BJ (cell line): ENCODE measurements at places on chromosomes 5 and 9.

GRCh38 chr9:80605129-80605528 is 1033.4 kb downstream of the TLE4 start:
- no peak for DNase-seq

DNA sequence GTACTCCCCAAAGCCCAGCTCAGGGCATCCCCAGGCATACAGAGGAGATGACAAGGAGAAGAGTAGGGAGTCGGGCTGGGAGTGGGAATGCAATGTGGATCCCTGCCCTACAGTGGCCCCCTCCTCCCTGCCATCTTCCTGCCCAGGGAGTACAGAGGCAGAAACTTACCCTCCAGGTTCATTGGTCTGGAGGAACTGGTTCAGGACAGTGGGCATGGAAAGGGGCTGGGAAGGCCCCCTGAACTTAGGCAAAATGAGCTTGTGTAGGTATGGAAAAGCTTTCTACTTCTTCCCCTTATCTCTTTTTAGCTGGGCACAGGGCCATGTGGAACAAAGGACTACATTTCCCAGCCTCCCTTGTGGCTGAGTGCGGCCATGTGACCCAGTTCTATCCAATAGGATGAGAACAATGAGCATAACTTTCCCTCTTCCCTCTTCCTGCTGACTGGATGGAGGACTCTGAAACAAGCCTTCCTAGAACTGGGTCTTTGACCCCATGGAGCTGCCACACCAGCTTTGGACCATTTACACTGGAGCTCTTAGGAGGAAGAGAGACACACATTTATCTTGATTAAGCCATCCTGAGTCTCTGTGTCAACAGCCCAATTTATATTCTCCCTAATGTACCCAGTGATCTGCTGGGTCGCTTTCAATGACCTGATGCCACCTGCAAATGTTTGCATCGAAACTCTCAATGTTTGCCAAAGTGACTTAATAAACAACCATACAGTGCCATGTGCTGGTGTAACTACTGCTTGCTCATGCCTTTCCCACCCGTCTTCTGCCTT is 25.0 kb upstream of the HMCN2 start:
- DNase-seq, result no peak

GRCh38 chr9:126295516-126295915 is 31.1 kb upstream of the MVB12B start:
- no peak for DNase-seq

DNA sequence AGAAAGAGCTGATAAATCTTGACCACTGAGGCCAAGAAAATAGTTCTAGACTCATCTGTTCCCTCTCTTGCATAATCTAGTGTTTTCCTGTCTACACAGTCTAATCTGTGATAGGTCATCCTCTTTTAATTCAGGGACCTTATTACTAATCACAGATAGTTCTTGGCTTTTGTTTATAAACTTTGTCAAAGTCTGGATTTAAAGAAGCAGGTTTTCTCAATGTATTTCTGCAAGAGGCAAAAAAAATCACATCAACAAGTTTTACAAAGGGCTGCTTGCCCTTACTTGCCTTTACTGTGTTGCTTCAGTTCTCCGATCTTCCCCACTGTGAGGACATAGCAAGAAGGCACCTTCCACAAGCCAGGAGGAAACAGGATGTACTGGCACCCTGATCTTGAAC is 43.9 kb upstream of the MTAP start:
- DNase-seq, result no peak

- no peak for DNase-seq
Observed at GRCh38 chr5:141704782-141705297, 22.8 kb upstream of the ARAP3 start.

- no peak for DNase-seq
Observed at GRCh38 chr9:101220341-101220740, 164.5 kb downstream of the BAAT start.

- DNase-seq, result no peak
Observed at GRCh38 chr5:77131361-77131760, 44.3 kb upstream of the ZBED3 start.

DNA sequence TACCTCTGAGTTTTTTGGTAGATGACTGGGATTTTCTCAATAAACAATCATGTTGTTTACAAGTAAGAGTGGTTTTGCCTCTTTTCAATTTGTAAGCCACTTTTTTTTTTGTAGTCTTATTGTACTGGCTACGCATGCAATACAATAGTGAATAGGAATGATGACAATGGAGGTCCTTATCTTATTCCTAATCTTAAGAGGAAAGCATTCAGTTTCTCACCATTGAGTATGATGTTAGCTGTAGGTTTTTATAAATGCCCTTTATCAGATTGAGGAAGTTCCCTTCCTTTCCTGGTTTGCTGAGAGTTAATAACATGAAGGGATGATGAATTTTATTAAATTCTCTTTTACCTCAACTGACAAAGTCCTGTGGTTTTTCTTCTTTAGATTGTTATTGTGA is 155.2 kb downstream of the ADAMTSL1 start:
- DNase-seq, result no peak

- DNase-seq, result no peak
Observed at GRCh38 chr9:8649807-8650206, 850.2 kb upstream of the DMAC1 start.

GRCh38 chr5:164302533-164303235 is 797.3 kb downstream of the MAT2B start:
- no peak for DNase-seq

DNA sequence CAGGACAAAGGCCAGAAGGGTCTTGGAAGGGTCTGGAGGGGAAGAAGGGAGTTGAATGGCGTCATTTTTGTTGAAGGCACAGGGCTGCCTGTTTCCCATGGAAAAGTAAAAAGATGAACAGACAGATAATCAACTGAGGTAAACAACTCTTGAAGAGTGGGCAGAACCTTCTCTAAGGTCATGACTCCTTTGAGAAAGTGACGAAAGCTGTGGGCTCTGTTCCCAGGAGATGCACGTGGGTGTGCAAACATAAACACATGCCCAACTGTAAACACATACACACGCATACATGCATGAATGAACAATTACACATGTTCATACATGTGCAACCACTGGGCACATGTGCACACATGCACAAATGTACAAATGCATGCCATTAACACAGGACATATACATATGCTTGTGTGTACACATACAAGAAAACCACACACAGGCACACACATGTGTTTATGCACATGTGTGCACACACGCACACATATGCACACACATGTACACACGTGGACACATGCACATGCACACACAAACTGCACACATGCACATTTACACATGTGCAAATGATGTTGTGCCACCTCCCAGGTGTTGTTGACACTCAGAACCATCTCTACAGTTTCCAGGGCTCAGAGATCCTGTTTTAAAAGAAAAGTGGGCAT is 143.3 kb downstream of the GADD45G start:
- DNase-seq, result no peak

- no peak for DNase-seq
Observed at GRCh38 chr5:149788964-149789363, 58.9 kb downstream of the PPARGC1B start.

GRCh38 chr5:72183101-72183520 is 75.8 kb downstream of the MAP1B start:
- DNase-seq, result no peak

- DNase-seq, result no peak
Observed at GRCh38 chr5:16660982-16661381, 44.2 kb upstream of the RETREG1 start.

DNA sequence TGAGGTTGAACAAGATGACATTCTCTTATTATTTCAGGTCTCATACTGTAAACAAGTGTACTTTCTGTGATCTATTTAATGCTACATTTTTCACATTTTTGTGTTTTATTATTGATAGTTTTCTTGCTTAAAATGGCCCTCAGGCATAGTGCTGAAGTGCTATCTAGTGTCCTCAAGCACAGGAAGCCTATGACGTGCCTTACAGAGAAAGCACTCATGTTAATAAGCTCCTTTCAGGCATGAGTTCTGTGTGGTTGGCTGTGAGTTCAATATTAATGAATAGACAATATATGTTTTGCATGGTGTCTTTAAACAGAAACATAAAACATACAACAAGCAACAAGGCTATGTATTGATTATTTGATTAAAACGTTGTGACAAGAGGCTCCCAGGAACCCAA is 450.1 kb downstream of the PLK2 start:
- no peak for DNase-seq

DNA sequence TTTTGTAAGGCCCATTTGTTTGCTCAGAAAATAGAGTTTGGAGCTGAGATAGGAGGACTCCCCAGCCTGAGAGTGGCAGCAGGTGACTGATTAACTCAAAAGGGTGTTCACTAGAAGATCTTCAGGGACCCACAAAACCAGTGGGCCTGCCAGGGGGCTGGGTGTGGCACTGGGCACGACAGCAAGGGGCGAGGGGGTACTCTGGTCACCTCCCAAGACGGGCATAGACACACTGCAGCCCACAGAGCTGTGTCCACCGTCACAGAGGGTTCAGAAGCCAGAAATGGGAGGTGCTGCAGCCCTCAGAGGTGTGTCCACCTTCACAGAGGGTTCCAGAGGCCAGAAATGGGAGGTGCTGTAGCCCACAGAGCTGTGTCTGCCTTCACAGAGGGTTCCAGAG is 75.6 kb upstream of the CACNA1B start:
- no peak for DNase-seq

DNA sequence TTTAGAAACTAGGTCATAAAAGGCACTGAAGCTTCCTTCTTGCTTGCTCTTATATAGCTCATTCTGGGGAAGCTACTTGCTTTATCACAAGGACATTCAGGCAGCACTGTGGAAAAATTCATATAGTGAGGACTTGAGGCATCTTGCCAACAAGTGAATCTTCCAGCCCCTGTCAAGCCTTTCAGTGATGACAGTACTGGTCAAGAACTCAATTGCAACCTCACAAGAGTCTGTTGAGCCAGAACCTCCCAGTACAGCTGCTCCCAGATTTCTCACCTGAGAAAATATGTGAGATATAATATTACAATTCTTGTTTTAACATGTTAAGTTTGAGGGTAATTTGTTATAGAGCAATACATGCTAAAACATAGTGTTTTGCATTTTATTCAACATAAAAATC is 2011.0 kb upstream of the NUDT12 start:
- DNase-seq, result no peak

DNA sequence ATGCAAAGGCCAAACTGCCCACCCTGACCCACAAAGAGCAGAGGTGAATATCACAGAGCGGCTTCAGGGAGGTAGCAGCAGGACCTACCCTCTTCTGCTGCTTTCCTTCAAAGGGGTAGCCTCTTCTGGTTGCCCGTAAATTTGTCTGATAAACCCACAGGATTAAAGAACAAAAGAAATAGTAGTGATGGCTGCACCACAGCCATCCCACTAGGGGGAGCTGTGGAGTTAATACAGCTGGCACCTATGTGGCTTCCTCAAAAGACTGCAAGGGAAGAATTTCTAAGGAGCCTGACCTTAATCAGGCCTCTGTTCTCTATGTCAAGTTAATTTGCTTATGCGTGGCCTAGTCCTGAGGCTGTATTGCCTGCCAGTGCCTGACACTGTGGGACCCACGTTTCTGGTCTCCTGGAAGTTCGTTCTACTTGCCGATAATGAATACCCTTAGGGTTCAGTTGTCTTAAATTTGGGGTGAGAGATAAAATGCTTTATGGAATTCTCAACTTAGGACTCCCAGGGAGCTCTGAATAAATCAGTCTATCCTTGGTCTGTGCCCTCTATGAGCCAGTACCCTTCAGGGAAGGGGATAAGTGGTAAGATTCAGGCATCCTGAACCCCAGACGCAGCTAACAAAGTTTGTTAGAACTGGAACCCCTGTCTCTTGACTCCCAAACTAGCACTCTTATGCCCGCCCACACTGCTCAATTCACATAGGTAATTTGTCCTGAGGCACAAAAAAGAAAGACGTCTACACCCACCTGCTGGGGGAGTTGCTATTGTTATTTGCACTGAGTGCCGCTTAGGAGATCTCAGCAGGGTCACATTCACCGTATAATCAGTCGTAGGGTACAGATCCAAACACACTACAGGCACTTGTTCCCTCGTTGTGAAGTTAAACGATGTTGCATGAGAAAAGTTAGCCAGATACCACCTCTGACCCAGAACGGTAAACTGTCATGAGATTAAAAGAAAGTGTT is 77.1 kb downstream of the SUSD1 start:
- DNase-seq, result no peak

DNA sequence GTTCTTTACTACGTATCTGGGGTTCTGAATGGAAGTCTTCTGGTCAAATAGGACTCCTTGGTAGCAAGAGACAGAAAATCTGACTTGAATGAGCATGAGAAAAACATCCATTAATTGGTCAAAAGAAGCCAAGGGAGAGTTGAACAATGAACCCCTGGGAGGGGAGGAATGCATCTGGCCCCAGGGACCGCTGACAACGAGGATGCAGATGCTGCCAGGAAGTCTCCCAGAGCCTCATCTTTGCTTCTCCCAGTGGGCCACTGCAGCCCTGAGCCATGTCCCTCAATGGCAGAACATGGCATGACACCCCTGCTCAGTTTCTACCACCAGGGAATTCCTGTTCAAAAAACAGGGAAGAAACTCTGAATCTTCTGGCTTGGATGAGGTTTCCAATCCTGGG is 50.5 kb upstream of the ICE1 start:
- no peak for DNase-seq

DNA sequence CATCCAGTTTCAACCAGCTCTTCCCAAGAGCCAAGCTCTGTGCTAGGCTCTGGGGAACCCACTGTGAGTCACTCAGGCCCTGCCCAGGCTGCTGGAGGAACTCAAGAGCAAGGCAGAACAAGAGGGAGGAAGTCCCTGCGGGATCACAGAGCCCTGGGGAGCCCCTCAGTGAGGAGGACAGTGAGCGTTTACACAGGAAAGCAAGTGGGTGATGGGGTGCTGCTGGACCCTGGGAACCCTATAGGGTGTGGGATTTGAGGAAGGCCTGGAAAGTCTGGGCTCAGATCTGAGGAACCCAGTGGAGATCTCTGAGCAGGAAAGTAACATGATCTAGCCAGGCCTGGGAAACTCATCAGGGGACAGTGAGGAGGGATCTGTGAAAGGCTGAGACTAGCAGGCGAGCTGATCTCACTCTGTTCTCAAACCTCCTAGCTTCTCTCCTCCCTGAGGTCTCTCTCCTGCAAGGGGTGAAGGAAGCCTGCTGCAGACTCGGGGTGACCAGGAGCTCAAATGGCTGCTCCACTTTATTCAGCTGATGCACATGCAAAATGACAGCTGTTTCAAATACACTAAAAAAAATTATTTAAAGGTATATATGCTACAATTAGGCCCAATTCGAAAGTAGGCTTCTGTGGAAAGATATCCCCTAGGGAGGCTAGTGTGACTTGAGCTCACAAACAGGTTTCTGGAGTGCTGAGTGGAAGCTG is 70.0 kb downstream of the SHB start:
- no peak for DNase-seq

GRCh38 chr5:15902066-15902465 is 277.5 kb downstream of the MARCHF11 start:
- DNase-seq, result no peak

- no peak for DNase-seq
Observed at GRCh38 chr9:113602126-113603047, 138.9 kb downstream of the RGS3 start.

- peak; percentile 92 for DNase-seq
Observed at GRCh38 chr9:4137234-4137633, 162.6 kb downstream of the GLIS3 start.

GRCh38 chr5:2751592-2752021 is at the start of gene IRX2:
Gene IRX2 (minus strand): TSS chr5:2751677. CDS start chr5:2751413, 264 bp downstream.
- peak; percentile 74 for DNase-seq

- DNase-seq, result no peak
Observed at GRCh38 chr5:73661753-73662152, 35.8 kb downstream of the ARHGEF28 start.

- no peak for DNase-seq
Observed at GRCh38 chr5:37900692-37901091, 60.9 kb upstream of the GDNF start.

- DNase-seq, result no peak
Observed at GRCh38 chr9:28363151-28363562, 789.9 kb upstream of the C9orf72 start.
